ENCODE measurements at places on chromosomes 3 and 15.
A peak's percentile ranks its signal among the peaks of the same experiment; 100 is the strongest.

DNA sequence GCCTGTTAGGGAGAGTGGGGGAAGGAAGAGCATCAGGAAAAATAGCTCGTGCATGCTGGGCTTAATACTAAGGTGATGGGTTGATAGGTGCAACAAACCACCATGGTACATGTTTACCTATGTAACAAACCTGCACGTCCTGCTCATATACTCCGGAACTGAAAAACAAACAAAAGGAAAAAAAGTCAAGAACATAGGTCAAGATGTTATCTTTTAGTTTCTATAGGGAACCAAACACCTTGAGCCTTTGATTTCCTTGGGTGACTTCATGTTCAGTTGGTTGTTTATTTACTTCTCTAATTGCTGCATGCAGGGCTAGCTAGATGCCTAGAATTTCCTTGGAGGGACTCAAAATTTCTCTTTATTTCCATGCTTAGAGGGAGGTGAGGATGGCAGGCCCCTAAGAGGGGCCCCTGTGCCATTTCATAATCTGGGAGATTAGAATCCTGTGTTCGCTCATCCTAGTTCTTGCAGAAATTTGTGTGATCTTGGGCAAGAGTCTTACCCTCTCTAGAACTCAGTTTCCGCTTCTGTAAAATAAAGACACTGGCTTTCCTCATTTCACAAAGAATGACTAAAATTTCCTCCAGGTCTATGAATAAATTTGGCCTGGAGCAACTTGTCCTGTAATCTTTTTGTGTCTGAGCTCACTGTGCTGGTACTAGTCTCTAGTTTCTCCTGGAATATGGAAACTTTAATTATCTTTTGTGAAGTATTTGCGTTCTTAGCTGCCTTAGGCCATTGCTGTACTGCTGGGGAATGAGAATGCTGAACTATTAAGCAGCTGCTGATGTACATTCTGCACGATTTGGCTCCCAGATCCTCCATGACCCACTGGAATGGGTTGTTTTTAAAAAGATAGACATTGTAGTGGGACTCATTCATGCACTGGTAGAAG lies 457.5 kb downstream of the EDEM1 start:
- no peak for DNase-seq

- peak; percentile 54 for DNase-seq
These were observed 19.1 kb downstream of the TTC21A start for GRCh38 chr3:39126532-39127071.

DNA sequence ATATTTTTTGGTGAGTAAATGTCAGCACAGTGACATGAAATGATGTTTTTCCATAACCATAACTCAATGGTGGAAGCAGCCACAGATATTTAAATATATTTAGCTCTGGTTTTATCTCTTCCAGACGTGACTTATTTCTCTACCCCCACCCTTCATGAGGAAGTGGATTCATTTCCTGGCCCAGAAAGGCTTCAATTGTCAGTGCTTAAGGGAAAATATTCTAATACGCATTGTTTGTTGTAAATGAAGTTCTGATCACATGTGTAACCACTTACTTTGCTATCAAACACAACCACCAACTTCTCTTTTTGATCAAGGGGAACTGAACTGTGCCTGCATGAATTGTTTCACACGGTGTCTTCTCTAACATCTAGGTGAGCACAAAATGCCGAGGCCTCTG lies 14.0 kb downstream of the CLDN16 start:
- DNase-seq, result no peak

GRCh38 chr3:9036404-9037131 lies 73.3 kb upstream of the RAD18 start:
- peak; percentile 82 for DNase-seq

- DNase-seq, result no peak
These were observed 12.2 kb downstream of the ZDHHC3 start for GRCh38 chr3:44963571-44964325.

- DNase-seq, result no peak
These were observed 8.7 kb downstream of the SEMA7A start for GRCh38 chr15:74424901-74425528.

GRCh38 chr15:62946940-62947339 lies 95.6 kb upstream of the TPM1 start:
- no peak for DNase-seq

DNA sequence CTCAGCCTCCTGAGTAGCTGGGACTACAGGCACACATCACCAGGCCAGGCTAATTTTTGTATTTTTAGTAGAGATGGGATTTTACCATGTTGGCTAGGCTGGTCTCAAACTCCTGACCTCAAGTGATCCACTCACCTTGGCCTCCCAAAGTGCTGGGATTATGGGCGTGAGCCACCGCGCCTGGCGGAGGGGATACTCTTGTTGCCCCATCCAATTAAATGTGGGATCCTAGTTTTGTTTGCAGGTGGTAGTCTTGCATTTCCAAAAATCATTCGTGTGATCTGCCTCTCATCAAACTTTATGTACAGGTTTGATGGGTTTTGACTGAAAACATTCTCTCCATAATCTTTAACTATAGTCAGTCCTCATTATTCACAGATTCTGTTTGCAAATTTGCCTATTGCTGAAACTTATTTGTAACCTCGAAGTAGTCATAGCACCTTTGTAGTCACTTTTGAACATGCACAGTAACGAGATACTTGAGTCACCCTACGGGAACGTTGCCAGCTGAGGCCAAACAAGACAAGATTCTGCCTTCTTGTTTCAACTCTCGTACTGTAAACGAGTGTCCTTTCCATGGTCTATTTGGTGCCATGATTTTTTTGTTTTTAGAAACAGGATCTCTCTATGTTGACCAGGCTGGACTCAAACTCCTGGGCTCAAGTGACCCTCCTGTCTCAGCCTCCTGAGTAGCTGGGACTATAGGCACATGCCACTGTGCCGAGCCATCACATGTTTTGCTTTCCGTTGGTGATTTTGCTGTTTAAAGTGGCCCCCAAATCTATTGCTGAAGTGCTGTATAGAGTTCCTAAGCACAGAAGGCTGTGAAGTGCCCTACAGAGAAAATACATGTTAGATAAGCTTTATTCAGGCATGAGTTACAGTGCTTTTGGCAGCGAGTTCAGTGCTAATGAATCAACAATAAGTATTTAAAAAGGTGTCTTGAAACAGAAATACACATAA lies 8.1 kb upstream of the MAPK6 start:
- peak; percentile 64 for DNase-seq

- no peak for DNase-seq
These were observed 37.1 kb upstream of the RPL35A start for GRCh38 chr3:197912741-197913476.

- DNase-seq, result no peak
These were observed 25.9 kb downstream of the CEMIP start for GRCh38 chr15:80804970-80805495.

GRCh38 chr3:59407425-59407824 lies 357.6 kb upstream of the CFAP20DC start:
- no peak for DNase-seq

DNA sequence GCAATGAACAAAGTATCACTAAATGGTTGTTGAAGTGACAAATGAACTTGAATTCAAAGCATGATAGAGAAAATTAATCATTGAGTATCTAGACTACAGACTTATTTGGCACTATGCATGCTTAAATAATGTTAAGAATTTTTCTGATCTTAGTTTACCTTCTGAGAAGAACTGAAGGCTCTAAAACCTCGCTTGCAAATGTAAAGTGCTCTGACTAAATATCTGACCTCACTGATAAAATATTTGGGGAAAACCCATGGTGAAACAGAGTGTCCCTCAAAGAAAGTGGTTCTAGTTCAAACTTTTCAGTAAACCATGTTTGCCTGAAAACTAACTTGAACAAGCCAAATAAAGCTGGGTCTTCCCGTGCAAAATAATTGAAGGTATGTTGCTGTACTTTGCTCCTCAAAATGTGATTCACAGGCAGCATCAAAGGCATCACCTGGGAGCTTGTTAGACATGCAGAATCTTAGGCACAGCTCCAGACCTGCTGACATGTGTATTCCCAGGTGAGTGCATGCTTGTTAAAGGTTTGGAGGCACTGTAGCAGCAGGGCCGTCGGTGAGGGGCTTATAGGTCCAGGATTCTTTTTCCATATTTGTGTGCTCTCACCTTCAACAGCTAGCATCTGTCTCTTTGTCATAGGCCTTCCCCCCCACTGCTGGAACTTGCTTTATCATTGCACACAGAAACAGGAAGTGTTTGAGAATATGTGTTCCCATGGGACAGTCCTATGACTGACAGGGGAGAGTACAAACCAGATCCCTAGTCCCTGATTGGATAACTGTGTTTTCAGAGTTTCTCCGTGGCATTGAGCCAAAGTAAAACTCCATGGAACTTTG lies 524.2 kb upstream of the LMCD1 start:
- DNase-seq, result no peak

DNA sequence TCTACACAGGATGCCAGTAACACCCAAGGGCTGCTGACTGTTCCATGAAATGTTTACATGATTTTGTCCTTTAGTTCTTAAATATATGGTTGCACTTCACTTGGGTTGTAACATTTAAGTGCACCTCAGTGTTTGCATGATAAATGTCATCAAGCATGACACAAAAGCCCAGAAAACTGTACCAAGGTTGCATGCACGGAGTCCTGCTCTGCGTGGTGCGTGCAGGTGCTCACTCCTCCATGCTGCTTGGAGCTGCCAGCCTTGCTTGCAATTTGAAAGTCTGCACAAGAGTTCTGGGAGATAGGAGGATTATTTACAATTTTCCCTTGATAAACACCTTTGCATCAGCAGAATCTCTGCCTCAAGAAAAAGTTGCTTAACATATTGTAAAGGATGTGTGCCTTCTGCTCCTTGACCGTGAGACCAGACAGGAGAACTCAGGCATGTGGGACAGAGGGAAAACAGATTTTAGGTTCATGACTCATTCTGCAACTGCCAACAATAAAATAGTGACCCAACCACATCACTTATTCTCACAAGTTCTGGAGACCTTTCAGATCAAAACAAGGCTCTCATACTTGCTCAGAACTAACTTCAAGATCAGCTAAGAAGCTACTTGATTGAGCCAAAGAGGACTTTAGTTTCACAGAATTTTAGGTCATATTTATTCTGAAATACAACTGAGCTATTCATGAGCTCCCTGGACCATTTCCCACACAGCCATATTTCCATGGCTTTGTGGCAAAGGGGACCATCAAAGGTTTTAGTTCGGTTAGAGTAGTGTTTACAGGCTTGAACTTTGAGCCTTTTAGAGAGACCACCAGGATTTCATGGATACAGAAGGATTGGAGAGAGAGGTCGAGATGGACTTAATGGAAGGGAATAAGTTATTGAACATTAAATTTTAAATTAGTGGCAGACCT lies 128.4 kb upstream of the ZBED2 start:
- peak; percentile 69 for DNase-seq

- peak; percentile 92 for DNase-seq
These were observed 1.2 kb upstream of the ITIH4 start for GRCh38 chr3:52831500-52832301.

- peak; percentile 93 for DNase-seq
These were observed 187.9 kb downstream of the OPA1 start for GRCh38 chr3:193780810-193781478.

DNA sequence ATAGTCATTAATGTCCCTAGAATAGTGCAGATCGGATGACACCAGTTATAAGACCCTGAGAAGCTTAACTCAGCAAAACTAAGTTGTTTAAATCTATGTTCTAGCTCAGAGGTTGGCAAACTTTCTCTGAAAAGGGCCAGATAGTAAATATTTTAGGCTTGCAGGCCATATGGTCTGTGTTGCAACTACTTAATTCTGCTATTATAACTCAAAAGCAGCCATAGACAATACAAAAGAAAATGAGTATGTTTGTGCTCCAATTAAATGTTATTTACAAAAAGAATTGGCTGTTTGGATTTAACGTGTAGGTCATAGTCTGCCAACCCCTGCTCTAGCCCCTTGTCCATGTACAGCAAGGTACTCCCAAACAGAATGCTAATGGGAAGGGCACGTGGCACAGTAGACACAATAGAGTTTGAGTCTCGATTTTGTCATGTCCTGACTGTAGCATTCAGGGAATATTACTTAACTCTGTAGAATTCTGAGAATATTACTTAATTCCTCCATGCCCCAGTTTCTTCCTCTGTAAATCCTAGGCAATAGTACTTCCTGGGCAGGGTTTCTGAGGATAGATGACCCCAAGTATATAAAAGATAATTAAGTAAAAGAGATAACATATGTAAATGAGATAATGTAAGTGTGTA lies 70.5 kb upstream of the ATP2C1 start:
- no peak for DNase-seq

DNA sequence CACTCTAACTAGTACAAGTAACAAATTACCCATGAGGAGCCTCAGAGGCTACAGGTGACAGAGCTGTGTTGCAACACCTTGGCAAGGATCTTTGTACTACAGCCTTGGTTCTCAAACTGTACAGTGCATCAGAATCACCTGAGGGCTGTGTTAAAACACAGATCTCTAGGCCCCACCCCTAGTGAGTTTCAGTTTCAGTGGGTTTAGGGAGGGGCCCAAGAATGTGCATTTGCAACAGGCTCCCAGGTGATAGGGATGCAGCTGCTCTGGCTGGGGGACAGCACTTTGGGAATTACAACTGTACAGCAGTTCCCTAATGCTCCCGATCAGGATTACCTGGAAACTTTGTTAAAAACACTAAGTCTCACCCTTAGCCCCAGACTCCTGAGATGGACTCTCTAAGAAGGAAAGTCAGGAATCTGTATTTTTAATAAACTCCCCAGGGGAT lies 66.1 kb upstream of the NR2F2 start:
- DNase-seq, result no peak

- no peak for DNase-seq
These were observed 39.3 kb downstream of the GLB1 start for GRCh38 chr3:33057320-33058298.

GRCh38 chr3:74267588-74268184 lies 346.8 kb downstream of the CNTN3 start:
- DNase-seq, result no peak

GRCh38 chr3:198048445-198048844 lies 88.4 kb downstream of the LMLN start:
- DNase-seq, result no peak

DNA sequence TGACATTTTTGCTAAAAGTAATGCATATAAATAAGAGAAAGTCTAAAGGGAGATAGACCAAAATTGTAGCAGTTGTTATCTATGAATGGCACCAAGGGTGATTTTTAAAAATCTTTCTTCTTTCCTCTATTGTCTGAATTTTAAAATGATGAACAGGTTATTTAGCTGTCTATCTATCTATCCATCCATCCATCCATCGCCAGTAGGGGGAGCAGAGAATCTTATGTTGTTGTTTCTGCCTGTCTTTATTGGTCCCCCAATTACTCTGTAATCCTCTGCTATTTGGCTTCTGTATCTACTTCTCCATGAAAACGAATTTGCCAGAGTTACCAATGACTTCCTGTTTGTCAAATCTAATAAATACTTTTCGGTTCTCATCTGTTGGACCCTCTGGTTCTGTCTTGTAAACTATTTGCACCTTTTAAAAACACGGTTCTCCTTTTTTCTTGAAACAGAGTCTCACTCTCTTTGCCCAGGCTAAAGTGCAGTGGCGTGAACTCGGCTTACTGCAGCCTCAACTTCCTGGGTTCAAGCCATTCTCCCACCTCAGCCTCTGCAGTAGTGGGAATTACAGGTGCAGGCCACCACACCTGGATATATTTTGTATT lies 86.0 kb downstream of the ECT2 start:
- DNase-seq, result peak; percentile 29

GRCh38 chr3:129657261-129658046 lies 51.0 kb upstream of the PLXND1 start:
- DNase-seq, result no peak
